ENCODE measurements at places on chromosomes 16 and 17.

DNA sequence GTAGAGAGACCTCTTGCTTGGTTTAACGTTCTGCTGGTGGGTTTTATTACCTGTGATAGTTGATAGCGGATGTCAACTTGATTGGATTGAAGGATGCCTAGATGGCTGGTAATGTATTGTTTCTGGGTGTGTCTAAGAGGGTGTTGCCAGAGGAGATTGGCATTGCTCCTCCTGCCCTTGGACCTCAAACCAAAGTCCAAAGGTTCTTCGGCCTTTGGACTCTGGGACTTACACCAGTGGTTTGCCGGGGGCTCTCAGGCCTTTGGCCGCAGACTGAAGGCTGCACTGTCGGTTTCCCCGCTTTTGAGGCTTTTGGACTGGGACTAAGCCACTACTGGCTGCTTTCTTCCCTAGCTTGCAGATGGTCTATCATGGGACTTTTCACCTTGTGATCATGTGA lies 17.5 kb upstream of the TNRC6C start:
- DNase-seq = no peak

DNA sequence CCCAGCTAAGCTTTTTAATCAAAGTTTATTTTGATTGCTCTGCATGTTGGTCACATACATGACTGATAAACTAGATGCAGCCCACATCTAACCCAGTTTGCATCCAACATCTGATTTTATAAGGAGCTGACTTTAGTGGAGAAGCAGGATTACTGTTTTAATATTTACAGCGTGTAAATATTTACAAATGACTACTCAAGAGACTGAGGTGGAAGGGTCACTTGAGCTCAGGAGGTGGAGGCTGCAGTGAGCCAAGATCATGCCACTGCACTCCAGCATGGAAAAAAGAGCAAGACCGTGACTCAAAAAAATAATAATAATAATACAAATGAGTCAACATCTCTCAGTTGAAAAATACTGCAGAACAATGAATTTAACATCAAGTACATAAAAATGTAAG lies 50.8 kb downstream of the PARN start:
- DNase-seq = no peak

DNA sequence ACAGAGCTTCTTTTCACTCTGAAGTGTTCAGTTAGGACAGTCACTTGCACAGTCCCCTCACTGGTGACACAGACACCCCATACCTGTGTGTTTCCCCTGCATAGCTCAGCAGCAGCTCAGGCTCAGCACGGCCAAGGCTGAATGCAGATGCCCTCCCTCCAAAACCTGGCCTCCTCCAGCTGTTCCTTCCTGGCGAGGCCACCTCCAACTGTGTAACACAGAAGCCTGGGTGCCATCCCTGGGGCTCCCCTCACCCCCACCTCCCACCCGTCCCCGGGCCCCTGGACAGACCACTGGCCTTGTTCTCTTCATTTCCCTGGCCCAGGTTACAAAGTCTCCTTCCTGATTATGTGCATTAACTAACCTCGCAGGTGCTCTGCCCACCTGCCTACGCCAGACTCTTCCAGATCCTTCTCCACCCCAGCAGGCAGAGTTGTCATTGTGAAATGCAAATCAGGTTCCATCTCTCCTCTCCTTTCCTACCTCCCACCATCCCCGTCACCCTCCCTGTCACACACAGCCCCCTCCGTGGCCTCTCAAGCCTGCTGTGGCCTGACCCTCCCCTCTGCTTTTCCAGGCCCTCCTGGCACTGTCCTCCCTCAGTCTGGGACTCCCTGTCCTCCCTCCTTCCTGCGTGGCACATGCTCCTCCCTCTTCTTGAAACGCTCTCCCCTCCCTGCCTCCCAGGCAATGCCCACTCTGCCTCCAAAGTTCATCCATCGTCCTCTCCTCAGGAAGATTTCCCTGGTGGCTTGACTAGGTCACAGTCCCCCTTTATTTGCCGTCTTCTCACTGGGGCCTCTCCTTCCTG lies 26.4 kb downstream of the MLYCD start:
- no peak for DNase-seq

DNA sequence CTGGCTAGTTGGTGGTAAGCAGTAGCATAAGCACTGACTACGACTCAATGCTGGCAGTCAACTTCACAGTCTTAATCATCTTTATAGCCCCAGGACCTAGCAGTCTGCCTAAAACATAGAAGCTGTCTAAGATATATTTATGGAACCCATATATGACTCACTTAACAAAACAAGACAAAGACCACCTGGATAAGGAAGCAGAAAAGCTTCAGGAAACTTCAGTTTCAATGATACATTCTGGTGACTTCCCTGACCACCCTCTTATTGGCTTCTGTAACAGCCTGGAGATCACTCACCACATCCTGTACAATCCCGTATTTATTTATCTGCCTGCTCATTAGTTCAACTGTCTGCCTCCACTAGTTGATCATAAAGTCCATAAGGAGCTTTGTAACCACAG lies 95.5 kb downstream of the PMP22 start:
- DNase-seq = no peak

- DNase-seq = no peak
Measured at GRCh38 chr17:80565343-80566053, 20.9 kb downstream of the RPTOR start.

DNA sequence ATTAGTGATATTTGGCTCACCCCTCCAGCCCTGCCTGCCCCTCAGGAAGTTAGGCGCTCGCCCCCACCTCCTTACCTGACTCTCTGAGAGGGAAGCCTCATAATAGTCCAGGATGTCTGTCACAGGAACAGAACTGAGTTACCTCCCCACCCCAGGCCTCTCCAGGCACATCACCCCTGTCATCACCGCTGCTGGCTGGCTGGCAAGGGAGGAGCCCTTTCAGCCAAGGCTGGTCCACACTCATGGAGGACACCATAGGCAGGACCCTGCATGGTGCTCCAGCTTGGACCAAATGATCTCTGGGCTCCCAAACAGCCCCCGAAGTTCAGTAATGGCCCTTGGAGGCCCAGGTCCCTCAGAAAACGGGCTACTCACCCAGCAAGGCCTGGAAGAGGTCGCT lies 1.5 kb downstream of the DLG4 start:
- no peak for DNase-seq

GRCh38 chr17:36533935-36534839 lies 481 bp downstream of the MYO19 start:
- peak; percentile 42 for DNase-seq

DNA sequence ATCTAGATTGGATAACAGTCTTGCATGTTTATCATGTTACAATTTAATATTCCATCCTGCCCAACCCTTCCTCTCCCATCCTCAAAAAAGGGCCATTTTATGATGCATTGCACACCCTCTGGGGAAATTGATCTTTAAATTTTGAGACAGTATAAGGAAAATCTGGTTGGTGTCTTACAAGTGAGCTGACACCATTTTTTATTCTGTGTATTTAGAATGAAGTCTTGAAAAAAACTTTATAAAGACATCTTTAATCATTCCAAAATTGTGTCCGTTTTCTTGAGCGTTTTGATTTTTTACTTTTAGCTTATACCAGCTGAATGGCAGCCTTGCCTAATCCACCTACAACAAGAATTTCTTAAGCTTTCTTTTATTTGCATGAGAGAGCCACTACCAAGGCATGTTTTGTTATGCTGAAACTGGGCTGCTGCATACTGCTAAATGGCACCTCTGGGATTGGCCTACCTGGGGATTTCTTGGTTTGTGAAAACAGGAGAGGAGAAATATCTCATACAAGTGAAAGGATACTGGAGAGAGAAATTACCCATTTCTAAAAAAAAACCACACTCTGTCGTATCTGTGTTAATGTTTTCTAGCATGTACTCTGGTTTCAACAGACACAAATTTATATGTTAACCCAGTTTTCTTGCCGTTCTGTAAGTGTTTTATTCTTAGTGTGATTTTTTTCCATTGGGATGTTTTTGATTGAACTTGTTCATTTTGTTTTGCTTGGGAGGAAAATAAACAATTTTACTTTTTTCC lies 52.2 kb downstream of the TUBD1 start:
- DNase-seq = no peak

DNA sequence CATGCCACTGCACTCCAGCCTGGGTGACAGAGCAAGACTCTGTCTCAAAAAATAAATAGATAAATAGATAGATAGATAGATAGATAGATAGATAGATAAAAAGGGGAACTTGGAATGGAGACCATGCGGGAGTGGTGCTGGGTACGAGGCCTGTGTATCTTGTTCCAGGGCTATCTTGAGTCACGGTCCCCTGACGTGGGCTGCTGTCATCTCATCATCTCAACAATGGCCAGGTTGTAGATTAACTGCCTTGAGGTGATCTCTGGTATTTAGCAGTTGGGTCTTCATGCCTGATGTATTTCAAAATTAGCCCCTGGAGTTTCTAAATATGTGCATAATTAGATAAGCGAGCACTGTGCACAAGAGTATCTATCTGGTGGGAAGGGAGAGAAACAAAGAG lies 212.1 kb downstream of the CDRT15L2 start:
- DNase-seq = no peak

DNA sequence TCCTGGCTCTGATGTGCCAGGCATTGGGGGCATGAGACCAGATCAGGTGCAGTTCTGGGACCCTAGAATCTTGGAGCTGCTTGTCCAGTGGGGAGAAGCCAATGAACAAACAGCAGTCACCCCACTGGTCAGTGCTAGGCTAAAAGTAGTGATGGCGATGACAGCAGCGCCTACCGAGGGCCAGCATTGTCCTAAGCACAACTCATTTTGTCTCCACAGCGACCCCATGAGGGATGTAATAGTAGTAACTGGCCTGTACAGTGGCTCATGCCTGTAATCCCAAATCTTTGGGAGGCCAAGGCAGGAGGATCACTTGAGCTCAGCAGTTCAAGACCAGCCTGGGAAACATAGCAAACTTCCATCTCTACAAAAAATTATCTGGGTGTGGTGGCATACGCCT lies 6.2 kb downstream of the SMCR8 start:
- no peak for DNase-seq

DNA sequence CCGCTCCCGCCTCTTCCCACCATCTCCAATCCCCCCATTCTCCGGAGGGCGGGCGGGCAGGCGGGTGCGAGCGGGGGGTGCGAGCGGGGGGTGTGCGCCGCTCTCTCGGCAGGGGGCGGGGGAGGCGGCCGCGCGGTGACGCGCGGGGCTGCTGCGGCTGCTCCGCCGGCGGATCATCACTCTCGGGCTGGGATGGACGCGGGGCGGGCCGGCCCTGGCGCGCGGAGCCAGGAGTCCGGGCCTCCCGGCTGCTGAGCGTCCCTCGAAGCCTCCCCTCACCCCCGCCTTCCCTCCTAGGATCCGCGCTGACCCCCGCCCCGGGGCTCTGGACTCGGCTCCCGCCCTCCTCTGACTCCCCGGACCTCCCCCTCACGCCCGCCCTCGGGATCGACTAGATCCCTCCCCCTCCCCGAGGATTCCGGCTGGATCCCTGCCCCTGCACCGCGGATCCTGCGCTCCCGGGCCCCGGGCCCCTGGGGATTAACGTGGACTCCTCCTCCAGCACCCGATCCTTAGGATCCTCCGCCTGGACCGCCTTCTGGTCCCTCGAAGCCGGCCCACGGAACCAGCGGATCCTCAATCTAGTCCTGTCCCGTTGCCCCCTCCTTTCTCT lies 946 bp upstream of the TMEM256 start:
- DNase-seq = no peak

DNA sequence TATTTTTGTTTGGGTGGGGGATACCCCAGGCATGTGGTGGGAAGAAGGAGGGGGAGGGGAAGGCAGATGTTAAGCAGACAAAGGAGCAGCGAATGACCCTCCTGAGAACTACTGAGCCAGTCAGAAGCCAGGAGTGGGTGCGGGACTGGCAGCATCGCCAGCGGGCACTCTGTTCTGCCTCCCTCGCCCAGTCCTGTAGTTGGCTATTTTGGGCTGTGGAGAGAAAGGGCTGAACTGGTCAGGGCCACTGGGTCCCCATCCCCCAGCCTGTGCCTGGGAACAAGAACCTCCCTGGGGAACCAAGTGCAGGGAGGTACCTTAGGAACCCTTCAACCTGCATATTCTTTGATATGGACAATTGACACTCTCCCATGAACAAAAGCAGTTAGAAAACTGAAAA lies 6.4 kb downstream of the LRRC3C start:
- DNase-seq = no peak

GRCh38 chr17:2713881-2714280 lies 2.3 kb upstream of the CLUH start:
- no peak for DNase-seq
